ENCODE measurements at places on chromosomes 11 and 22.
A peak's percentile ranks its signal among the peaks of the same experiment; 100 is the strongest.

DNA sequence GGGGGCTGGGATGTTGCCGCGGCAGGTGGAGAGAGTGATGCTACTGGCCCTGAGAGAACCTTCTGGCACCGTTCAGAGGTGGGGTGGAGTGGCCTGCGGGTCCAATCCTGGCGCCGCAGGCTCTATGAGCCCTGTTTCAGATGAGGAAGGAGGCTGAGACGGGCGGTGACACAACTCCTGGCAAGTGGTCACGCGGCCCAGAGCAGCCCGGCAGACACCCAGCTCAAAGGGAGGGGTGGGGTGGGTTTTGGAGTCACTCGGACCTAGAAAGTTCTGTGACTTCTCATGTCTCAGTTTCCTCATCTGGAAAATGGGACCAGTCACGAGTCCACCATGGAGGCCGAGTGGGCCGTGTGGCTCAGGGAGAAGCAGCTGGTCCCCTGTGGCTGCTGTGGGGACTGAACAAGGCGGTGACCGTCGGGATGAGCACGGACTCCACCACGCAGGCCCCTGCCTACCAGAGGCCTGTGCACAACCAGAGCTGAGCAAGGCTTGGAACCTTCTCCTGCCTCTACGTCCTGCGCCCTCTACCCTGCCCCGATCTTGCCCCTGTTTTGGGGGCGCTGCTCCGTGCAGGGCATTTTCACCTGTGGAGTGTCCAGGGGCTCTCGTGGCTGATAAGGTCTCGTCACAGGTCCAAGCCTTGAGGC, 3.7 kb downstream of the TSPO start:
- no peak for DNase-seq

DNA sequence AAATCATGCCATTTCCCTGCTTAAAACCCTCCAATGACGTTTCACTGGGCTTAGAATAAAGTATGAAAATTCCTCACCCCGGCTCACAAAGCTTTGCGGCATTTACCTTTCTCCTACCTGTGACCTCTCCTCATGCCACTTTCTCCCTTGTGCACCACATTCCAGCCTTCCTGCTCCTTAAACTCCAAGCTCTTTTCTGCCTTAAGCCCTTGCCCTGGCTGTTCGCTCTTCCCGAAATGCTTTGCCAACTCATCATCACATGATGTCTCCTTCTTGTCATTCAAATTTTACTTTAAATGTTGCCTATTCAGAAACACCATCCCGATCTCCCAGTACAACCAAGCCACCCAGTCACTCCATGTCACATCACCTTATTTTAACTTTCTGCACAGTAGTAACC, 2.0 kb downstream of the PLEKHA7 start:
- no peak for DNase-seq

DNA sequence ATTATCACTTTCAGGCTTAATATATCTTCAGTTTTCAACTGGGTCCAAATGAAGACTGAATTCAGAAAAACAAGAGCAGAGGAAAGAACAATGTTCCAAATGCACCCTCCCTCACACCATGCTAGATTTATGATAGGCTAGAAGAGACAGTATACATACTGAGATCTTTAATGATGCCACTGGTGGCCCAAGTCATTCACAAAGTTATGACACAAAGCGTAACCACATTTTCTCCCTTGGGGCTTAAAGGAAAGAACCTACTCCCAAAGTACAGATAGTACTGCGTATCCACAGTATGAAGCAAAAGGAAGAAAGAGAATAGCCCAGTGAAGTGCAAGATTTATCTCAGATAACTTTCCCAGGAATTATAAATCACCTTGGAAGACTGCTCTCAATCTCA, 10.9 kb upstream of the SOX6 start:
- DNase-seq = no peak

GRCh38 chr11:61477727-61478148, 30.8 kb upstream of the LRRC10B start:
- no peak for DNase-seq

DNA sequence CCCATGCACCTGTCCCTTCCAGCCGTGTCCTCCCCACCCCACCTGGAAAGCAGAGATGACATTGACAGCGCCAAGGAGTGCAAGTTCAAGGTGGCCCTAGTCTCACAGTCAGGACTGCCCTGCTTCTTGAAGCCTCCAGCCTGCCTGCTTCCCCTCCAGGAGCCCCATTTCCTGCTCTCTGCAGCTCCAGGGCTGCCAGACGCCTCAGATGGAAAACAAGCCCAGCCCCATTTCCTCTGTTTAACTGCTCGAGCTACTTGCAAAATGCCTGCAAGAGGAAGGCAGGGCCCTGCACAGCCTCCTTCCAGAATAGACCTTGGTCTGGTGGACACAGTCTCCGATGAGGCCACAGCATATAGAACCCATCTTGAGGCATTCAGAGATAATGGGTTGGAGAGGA, 5.0 kb upstream of the DGKZ start:
- DNase-seq = no peak

- DNase-seq = no peak
These were observed 5.9 kb upstream of the ALKBH3 start for GRCh38 chr11:43874738-43875137.

DNA sequence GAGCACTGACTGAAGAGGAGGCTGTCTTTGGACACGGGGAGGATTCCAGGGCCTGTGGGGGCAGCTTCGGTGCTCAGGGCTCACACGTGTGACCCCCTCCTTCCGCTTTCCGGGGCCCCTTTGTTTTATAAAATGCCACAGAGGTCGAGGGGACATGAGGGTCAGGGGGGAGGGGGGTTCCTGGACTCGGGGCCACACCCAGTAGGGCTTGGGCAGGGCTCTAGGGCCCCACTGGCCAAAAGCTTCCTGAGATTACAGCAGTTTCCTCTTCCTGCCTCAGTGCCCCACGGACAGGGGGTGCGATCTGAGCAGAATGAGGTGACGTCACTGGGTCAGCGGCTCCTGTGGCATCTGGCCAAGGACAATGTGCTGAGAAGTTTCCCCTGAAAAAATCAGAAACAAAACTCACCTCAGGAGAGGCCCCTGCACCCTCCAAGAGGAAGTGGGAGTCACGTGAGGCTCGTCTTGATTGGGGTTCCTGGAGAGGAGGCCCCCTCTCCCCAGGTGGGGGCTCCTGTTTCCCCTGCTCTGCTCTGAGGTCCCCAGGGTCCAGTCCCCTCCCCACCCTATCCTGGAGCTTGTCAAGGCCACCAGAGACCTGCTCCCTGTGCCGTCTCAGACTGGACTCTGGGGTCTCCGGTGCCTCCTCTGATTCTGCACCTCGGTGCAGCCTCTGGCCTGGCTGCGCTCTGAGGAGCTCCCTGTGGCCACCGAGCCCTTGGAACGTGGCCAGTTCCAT, 6.4 kb upstream of the IFITM3 start:
- DNase-seq = no peak

- no peak for DNase-seq
These were observed 30.2 kb upstream of the B3GNT6 start for GRCh38 chr11:77003963-77004362.

- DNase-seq = no peak
These were observed 38.5 kb downstream of the MED15 start for GRCh38 chr22:20545681-20546521.

- no peak for DNase-seq
These were observed 53.5 kb upstream of the SLC35C1 start for GRCh38 chr11:45751430-45751829.

DNA sequence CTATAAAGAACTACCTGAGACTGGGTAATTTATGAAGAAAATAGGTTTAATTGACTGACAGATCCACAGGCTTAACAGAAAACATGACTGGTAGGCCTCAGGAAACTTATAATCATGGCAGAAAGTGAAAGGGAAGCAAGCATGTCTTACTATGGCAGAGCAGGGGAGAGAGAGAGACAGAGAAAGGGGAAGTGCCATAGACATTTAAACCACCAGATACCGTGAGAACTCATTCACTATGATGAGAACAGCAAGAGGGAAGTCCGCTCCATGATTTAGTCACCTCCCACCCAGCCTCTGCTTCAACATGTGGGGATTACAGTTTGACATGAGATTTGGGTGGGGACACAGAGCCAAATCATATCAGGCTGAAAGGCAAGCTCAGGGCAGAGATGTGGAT, 327.1 kb upstream of the DDI1 start:
- no peak for DNase-seq

DNA sequence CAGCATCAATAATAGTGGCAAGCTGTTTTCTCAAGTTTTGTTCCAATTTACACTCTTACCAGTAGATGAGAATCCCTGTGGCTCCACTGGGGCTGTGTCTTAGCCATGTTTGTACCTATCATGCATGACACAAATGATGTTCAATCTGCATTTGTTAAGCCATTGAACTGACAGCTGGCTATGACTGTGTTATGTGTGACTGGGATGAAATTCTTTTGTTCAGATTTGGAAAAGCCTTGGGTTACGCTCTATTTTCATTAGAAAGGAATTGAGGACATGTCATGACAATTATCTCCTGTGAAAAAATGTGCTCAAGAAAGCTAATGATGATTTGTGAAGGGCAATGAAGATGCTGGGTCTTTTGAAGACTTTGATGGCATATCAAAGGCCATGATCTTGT, 201.8 kb upstream of the LARGE1 start:
- DNase-seq = no peak

GRCh38 chr22:44968736-44969135, 41.1 kb downstream of the PHF21B start:
- no peak for DNase-seq

- no peak for DNase-seq
These were observed 23.1 kb downstream of the RGL4 start for GRCh38 chr22:23713696-23714595.

- DNase-seq = peak; percentile 27
These were observed 96.3 kb downstream of the APIP start for GRCh38 chr11:34819740-34820482.

DNA sequence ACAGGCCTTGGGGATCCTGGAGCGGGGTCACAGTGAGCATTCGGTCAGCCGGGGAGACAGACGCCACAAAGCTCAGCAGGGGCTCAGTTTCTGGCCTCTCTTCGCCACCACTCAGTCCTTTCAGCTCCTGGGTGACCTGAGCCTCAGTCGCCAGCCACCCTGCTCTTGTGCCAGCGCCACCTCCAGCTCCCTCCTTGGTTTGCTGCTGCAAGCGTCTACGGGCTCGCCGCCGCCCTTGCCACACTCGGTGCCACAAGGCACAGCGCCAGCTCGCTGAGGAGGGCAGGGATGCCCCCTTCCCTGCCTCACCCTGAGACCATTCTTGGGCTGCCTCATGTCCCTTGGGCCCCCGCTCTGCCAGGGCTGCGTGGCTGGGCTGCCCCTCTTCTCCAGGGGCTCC, 1.5 kb upstream of the EEF1G start:
- no peak for DNase-seq

DNA sequence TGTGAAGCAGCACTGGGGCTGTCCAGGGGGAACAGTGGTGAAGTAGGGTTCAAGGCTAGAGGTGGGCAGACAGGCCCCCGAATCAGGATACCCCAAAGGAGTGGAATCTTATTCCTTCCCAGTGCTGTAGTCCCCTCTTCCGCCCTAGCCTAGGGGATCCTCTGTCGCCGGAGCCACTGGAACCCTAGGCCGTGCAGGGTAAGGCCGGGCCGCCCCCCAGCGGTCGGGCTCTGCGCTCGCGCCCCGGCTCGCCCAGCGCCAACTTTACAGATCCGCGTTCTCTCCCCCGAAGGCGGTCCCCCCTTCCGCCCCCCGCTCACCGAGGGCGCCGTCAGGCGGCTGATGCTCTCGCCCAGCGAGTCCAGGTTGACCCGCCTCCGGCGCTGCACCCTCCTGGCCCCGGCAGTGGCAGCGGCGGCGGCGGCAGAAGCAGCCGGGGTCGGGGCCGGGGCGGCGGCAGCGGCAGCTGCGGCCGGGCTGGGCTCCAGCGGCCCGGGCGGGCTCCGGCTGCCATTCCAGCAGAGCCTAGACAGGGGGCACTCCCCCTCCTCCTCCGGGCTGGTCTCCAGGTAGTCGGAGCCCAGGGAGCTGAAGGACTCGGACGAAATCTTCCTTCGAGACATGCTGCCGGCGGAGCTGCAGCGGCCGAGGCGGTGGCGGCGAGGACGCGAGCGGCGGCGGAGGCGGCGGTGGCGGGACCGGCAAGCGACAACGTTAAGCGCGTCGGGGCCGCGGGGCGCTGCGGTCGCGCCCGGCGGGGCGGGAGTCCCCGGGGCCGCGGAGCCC, 650 bp downstream of the GUCY1A2 start:
- peak; percentile 22 for DNase-seq

GRCh38 chr11:124875943-124876817, 10.9 kb downstream of the ROBO3 start:
- DNase-seq = peak; percentile 88

GRCh38 chr11:122186439-122187080, 70.5 kb upstream of the BLID start:
- DNase-seq = peak; percentile 98

GRCh38 chr11:5004424-5005274, 10.0 kb downstream of the OR51L1 start:
- DNase-seq = peak; percentile 21

DNA sequence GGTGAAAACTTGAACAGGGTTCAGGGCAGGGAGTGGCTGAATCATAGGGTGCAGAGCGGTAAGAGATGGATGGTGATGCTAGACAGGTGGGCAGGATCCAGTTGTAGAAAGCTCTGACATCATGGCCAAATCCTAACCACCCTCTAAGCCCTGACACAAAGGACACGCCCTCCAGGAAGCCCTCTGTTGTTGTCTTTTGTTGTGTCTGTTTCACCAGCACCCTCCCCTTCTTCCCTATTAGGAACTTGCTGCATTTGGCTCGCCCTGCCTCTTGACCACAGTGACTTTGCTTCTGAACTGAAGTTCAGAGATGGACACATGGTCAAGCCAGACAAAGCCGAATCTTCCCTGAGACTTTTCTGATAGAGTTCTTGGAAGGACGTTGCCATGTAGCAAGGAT, 14.2 kb upstream of the APOL6 start:
- no peak for DNase-seq

- DNase-seq = no peak
These were observed 8.1 kb downstream of the RIC8A start for GRCh38 chr11:215581-216037.

DNA sequence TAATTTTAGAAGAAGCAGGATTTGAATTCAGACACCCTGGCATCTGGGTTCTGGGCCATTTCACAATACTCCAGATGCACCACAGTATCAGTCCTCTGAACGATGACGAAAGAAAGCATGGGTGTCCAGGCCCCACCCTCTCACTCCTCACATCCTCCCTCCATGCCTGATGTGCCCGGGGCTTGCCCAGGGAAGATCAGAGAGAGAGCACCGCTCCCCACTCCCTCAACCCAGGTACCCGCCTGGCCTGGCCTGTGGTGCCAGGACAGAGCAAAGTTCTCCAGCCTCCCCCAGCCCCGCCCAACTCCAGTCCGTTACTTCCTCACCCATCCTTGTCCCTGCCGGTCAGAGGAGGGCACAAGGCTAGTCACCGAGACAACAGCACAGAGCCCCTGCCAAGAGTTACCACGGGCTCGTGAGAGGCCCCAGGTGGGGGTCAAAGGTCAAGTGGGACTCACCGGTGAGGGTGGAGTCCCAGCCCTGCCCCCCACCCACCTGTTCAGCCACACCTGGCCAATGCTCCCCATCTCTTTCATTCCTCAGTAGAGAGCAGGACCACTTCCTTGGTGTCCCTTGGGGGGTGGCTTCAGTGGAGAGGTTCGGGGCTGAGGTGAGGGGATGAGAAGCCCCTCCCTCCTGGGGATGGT, 8.1 kb downstream of the BCL9L start:
- peak; percentile 68 for DNase-seq
